ENCODE measurements at places on chromosomes 2 and 18.

DNA sequence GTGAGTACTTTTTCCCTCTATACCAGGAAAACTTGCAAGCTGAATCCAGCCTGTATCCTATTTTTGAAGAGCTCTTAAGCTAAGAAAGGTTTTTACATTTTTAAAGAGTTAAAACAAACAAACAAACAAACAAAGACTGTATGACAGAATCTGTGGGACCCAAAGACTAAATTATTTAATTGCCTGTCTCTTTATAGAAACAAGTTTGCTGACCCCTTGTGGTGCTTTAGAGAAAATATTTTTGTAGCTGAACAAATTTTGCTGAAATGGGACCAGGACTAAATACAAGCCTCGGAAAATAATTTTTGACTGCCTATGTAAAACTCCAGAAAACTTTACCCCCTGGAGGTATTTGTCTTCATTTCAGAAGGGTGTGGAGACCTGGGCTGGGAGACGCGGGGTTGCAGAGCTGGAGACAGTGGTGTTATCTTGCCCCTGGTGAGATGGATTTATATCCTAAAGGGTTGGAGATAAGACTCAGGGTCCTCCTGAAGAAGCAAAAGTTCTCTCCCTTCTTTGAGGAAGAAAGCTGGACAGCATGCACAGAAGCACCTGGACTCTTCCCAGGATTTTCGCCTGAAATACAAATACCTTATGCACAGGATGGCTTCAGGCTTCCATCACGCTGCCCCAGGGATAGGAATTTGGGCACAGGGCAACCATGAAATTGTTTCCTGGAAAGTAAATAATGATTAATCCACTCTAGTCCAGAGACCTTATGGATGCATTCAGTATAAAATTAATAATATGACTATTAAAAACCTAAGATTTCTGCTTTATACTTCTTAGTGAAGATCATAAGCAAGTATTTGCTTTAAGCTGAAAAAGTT is 54.3 kb downstream of the TMX3 start:
- DNase-seq, result peak; percentile 50

GRCh38 chr2:127400533-127400896 is 12.7 kb upstream of the MAP3K2 start:
- DNase-seq, result no peak

GRCh38 chr2:10541775-10542432 is 93.8 kb upstream of the ODC1 start:
- DNase-seq, result no peak

- no peak for DNase-seq
These were observed 232.1 kb upstream of the EPAS1 start for GRCh38 chr2:46065152-46065551.

GRCh38 chr2:232342635-232343565 is 35.7 kb upstream of the ALPP start:
- DNase-seq, result no peak

GRCh38 chr2:10267036-10267435 is 35.7 kb upstream of the HPCAL1 start:
- no peak for DNase-seq

GRCh38 chr2:15412779-15413178 is 148.4 kb downstream of the NBAS start:
- no peak for DNase-seq

DNA sequence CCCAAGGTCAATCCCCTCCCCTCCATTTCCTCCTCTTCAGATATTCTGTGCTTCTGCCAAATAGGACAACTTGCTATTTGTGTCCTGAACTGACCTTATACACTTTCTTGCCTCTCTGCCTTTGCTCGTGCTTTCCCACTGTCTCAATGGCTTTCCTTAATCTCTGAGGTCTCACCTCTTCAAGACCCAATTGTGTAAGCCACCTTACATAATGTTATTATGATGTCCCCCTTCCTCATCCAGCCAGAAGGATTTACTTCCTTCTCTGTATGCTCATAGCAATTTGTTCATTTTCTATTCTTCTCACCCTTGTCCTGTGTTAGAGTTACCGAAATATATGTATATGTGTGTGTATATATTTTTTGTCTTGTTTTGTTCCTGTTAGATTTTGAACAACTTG is 26.9 kb upstream of the DARS1 start:
- no peak for DNase-seq

- DNase-seq, result no peak
These were observed 79.7 kb upstream of the DOCK10 start for GRCh38 chr2:225122007-225122406.

- DNase-seq, result peak; percentile 100
These were observed 4.6 kb upstream of the ARID5A start for GRCh38 chr2:96531872-96532505.

GRCh38 chr2:196088203-196088602 is 19.6 kb upstream of the DNAH7 start:
- DNase-seq, result peak; percentile 82

DNA sequence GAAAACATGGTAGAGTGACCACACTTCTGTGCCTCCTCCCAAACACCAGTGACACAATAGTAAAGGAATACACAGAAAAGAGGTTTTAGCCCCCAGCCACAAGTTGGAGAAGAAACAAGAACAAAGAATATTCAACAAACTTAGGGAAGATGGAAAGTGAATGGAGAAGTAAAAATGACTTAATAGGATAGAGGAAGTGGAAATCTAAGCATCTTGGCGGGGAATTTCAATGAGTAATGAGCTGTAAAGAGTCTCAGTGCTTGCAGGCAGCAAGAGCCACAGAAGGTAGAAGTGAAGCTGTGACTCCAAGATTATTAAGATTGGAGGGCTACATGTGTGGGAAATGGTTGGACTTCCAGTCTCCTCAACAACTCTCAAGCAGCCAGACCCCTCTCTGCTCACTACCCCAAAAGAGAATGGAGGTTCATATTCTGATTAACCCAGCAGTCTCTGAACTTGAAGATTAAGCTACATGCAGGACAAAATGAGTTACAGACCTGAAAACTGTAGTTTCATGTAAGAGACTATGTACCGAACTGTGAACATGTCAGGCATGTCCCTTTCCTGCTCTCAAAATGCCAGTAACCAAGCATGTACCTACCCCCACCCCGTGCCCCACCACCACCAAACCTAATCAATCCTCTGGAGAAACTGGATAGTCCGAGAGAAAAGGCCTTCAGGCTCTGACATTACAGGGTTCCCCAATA is 16.9 kb upstream of the HNRNPLL start:
- peak; percentile 61 for DNase-seq

DNA sequence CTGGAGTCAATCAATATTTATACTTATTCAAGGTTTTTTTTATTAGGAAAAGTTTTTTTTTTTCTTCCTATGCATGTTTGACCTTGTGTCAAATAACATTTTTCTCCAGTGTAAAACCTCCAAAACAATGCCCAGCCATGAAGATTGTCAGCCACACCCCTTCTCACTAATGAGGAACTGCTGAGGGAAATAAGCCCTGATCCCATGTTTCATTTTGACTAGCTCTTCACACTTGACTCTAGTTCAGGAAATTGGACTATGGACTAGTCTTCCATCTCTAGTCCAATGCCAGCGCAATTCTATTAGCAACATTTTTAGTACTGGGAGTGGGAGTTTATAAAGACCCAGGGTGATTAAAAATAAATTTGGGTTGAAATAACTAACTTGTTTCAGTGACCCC is 275.6 kb upstream of the CXCR4 start:
- DNase-seq, result no peak

DNA sequence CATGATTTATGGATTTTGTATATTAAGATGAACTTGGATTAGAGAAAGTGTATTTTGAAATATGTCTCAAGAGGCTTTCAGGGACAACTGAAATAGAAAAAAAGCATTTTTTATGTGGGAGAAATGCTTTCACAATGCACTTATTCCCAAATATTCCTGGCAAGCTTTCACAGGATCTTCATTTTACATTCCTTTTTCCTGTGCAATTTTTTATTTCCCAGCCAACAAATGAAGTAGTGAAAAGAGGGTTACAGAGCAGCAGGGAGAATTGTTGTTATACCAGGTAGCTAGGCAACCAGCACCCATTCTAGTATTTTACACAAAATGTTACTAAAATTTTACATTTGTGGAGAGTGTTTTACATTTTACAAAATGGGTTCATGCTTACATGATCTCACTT is 167.0 kb upstream of the RPRM start:
- DNase-seq, result no peak

DNA sequence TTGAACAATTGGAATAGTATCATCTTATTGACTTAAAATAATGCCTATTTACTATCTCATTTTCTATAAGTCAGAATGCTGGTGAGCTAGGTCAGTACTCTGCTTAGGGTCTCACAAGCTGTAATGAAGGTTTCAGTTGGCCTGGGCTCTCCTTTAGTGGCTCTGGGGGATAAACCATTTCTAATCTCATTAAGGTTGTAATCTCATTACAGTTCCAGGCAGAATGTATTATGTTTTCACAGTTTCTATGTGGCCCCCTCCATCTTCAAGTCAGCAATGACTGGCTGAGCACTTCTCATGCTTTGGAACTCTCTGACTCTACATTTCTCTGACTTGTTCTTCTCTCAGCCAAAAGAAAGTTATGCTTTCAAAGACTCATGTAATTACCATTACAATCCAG is 163.1 kb downstream of the CCDC178 start:
- DNase-seq, result no peak

DNA sequence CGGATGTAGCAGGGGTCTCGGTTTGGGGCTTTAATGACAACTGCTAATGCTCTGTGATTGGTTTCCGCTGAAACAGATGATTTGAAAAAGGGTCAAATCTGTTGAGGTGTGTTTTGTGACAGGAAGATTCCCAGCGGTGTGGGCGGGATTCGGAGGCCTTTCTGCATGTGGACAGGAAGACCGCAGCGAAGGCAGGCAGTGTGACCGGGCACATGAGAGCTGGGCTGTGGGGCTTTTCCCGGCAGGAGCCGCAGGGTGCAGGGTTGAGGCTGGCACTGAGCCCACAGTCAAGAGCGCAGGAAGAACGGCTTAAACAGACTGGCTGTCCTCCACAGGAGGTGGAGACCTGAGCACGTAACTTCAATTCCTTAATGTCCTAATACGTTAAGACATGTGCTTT is 180.0 kb upstream of the TPO start:
- no peak for DNase-seq

- no peak for DNase-seq
These were observed 39.1 kb downstream of the CALCRL start for GRCh38 chr2:187408926-187409325.

- no peak for DNase-seq
These were observed 33.4 kb downstream of the ARHGAP25 start for GRCh38 chr2:68767996-68768395.

GRCh38 chr2:60553495-60554073 is at the start of gene BCL11A:
BCL11A (minus strand) TSS chr2:60553654; CDS start chr2:60553270, 384 bp downstream.
- peak; percentile 71 for DNase-seq

GRCh38 chr2:107036293-107036692 is 150.3 kb upstream of the ST6GAL2 start:
- no peak for DNase-seq

- peak; percentile 47 for DNase-seq
These were observed 40.6 kb downstream of the SPC25 start for GRCh38 chr2:168849610-168850009.

DNA sequence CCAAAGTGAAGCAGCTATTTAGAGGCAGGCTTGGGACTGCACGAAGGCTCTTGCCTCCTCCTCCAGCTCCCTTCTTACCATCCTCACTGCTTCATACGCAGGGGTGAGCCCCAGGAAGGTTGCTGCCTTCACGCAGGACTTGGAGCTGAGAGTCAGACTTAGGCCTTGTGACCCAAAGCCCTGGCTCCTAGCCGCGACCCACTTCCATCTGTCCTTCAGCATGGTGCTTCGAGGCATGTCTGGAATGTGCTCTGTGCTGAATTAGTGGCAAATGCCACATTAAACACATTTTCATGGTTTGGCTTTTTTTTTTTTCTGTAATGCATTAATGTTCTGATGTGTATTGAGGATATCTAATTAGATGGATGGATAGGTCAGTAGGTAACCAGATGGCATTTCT is 37.5 kb downstream of the ITGB1BP1 start:
- DNase-seq, result no peak

- no peak for DNase-seq
These were observed 61.5 kb upstream of the CYP20A1 start for GRCh38 chr2:203177361-203177760.

DNA sequence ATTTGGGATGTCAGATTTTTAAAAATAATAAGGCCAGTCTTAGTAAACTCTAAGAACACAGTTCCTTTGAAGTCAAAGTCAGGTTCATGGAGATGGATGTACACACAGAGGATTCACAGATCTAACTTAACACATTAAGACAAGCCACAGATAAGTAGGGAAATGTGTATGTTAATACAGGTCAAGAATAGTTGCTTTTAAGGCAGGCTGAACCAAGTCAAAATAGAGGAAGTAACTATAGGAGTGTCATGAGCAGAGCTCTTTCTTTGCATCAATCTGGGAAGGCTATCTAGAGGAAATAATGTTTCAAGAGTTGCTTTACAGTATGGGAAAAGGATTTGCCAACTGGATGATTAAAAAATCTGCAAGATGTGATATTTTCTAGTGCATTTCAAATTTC is 128.0 kb upstream of the FBXO11 start:
- DNase-seq, result no peak

DNA sequence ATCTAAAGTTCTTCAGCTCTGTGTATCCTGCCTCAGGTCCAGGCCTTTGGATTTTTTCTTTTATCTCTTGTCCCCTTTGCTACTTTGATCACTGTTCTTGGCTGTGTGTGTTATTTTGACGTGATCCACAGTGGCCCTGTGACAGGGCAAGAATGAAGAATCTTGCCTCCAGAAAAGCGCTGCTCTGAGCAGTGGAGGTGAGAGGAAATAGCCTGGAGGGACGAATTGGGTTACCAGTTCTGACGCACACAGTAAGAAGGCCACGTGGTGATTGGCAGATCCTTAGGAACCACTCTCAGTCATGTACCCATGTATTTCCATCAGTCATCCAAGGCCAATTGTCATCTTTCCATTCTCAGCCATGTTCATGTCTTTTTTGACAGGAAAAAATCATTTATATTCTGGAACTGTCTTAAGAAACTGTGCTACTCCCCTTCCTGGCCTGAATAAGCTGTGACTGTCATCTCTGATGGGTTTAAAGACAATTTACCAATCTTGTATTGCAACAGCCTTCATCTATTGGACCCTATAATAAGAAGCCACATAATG is 47.6 kb downstream of the MAPK4 start:
- DNase-seq, result no peak

DNA sequence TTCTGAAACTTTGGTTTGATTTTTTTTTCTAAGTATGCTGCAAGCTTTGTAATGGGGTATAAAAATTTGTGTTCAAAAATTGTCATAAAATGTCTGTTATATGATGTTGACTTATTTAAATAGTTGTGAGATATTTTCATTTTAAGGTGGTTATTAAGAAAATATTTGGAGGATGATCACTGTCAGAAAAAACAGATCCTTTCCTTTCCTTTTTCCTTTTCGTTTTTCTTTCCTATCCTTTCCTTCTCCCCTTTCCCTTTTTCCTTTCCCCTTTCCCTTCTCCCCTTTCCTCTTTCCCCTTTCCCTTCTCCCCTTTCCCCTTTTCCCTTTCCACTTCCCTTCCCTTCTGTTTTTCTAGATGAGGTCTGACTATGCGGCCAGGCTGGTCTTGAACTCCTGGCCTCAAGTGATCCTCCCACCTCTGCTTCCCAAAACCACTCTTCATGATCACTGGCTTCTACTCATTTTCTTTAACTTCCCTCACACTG is 640.5 kb downstream of the PLCL1 start:
- DNase-seq, result no peak

Measured in fibroblast of lung (primary cell).